Stimulated activated CD4-positive, alpha-beta T cell treated with anti-CD3 and anti-CD28 coated beads, Interleukin-1b, Interleukin-23, amount 100 ng/mL, for 24 hours (primary cell): ENCODE measurements at places on chromosomes 11 and 22.

GRCh38 chr22:37244922-37245722 is 1.1 kb upstream of the RAC2 start:
- DNase-seq: no peak

DNA sequence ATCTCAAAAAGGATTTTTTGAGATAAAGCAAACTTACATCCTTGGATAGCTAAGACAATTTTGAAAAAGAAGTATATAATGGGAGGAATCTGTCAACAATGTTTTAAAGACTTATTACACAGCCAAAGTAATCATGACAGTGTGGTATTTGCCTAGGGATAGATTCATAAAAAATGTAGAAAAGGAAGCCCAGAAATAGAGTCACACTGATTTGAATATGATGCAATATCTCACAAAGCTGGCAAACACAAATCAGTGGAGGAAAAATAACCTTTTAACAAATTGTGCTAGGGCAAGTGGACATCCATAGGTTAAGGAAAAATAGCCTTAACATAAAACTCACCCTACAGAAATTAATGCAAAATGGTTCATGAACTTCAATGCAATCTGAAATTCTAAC is 6.0 kb downstream of the XKR3 start:
- DNase-seq: no peak

- no peak for DNase-seq
Observed at GRCh38 chr22:48245196-48245485, 1482.7 kb downstream of the TBC1D22A start.

GRCh38 chr11:30244265-30244664 is 13.5 kb downstream of the FSHB start:
- no peak for DNase-seq

- no peak for DNase-seq
Observed at GRCh38 chr11:117217141-117218084, 14.5 kb downstream of the PCSK7 start.

DNA sequence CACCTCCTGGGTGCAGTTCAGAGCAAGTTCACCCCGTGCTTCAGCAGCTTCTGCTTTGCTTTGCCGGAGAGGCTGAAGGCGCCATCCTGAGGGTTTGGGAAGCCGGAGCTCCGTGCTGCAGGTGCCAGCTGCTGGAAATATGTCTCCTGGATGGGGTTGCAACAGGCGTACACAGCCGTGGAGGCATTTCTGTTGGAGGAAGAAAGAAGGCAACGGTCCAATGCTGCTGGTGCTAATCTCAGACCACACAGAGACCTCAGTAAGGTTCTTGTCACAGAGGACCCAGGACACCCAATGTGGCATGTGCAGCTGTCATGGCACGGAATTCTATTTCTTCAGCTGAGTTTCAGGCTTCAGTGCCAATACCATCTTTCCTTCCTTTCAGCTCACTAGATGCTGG is 24.2 kb downstream of the ASPHD2 start:
- DNase-seq: no peak

GRCh38 chr11:72439455-72439854 is 5.1 kb upstream of the CLPB start:
- DNase-seq: no peak

DNA sequence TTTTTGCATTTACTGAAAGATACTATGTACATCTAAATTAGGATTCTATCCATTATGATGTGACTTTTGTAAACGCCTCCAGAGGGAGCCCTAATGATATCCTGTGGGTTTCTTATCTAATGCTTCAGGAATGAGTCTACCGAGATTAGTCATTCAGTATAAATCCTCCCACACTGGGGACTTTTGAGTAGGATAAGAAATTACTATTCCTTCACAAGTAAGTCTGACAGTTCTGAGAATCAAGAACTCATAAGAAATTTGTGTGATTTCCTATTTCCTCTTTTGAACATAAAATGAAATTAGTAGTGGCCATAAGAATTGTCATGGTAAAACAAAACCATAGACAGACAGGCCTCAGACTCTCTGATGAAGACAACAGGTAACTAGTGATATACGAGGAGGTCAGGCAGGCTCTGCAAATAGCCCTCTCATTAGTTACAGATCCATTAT is 10.0 kb upstream of the OR5M1 start:
- DNase-seq: no peak

DNA sequence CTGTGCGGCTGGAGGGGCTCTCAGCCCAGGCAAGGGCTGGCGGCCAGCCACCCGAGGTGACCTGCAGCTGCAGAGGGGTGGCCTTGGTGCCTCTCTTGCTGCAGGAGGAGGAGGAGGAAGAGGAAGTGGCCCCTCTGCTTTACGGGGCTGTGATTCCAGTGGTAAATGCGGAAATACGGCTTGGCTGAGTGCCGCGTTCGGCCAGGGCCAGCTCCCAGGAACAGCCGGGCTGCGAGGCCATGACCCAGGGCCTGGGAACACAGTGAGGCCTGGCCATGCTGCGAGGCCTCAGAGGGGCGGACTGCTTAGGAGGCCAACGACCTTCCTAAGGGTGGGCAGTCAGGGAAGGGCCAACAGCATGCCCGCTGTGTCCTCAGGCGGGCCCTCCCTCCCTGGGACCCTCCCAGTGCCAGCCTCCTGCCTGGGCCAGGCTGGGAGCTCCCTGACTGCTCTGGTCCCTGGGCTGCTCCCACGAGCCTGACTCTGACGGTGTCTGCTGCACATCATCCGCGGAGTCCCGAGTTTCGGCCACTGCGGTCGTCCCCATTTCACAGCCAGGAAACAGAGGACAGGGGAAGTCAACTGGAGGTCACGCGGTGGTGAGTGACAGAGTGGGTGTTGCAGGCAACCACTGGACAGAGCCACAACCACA is 20.8 kb upstream of the PPARA start:
- DNase-seq: no peak

- DNase-seq: no peak
Observed at GRCh38 chr22:36816636-36817524, at the start of gene PVALB. Gene PVALB (minus strand): TSS chr22:36817035. CDS start chr22:36817005, 30 bp downstream.

DNA sequence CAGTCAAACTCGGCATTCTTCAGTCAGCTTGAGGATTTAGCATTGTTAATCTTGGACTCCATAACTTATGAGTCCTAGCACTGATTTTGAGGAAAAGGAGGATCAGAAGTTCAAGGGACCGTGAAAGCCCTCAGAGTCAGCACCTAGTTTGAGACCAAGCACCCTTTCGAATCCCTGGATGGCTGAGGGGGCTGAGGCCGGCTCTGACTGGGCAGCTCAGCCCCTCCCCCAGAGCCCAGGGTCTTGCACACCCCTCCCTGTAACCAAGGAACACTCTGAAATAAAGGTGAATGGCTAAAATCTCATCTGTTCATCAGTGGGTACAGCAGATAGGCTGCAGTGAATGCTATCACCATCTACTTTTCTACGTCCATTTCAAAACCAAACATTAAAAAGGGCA is 27.3 kb downstream of the SLC25A18 start:
- no peak for DNase-seq

DNA sequence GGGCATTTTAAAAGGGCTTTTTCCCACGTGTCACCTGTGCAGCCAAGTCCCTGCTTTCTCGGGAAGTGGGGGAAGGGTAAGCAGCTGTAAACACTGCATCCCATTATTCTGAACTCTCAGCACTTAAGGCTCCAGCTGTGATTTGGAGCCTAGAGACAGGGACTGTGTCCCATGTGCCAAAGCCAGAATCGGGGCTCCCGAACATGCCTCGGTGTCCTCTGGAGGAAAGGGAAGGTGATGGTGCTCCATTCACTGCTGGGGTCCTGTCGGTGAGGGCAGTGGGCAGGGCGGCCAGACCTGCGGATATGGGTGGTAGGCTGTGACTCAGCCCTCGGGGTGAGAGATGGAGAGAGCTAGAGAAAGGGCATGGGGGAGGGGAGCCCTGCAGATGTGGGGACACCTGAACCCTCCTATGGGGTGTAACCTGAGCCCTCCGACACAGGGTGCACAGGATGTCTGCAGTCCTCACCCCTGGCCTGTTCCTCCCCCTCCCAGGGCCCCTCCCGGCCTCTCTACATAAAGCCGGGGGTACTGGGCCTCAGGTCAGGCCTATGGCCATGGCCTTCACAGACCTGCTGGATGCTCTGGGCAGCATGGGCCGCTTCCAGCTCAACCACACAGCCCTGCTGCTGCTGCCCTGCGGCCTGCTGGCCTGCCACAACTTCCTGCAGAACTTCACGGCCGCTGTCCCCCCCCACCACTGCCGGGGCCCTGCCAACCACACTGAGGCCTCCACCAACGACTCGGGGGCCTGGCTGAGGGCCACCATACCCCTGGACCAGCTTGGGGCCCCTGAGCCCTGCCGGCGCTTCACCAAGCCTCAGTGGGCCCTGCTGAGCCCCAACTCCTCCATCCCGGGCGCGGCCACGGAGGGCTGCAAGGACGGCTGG is 31.8 kb downstream of the CAPN1 start:
- DNase-seq: no peak

- peak; percentile 98 for DNase-seq
Observed at GRCh38 chr22:42614312-42615091, at the start of gene POLDIP3. Gene POLDIP3 (minus strand): TSS chr22:42614883. CDS start chr22:42614857, 26 bp downstream.

DNA sequence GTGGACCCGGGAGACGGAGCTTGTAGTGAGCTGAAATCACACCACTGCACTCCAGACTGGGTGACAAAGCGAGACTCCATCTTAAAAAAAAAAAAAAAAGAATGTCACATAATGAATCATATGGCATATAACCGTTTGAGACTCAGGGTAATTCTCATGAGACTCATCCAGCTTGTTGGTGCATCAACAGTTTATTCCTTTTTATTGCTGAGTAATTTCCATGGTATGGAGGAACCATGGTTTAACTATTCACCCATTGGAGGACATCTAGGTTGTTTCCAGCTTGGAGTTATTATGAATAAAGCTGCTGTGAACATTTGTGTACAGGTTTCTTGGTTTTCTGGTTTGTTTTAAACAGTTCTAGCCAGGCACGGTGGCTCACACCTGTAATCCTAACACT is 25.3 kb downstream of the PPARA start:
- no peak for DNase-seq

DNA sequence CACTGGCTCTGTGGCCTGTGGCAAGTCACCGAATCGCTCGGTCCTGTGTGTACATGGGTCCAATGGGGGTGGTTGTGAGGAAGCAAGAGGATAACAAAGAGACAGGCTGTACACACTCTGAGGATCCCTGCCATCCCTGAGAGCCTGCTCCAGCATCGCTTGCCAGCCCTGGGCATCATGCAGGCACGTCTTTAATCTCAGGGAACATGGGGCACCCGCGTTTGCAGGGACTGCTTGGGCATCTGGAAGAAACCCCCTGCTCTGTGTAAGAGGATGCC is 1.3 kb upstream of the C1QTNF5 start:
- no peak for DNase-seq

GRCh38 chr22:36467946-36468345 is 13.5 kb downstream of the TXN2 start:
- no peak for DNase-seq

GRCh38 chr11:128029219-128029722 is 558.1 kb downstream of the ETS1 start:
- no peak for DNase-seq

DNA sequence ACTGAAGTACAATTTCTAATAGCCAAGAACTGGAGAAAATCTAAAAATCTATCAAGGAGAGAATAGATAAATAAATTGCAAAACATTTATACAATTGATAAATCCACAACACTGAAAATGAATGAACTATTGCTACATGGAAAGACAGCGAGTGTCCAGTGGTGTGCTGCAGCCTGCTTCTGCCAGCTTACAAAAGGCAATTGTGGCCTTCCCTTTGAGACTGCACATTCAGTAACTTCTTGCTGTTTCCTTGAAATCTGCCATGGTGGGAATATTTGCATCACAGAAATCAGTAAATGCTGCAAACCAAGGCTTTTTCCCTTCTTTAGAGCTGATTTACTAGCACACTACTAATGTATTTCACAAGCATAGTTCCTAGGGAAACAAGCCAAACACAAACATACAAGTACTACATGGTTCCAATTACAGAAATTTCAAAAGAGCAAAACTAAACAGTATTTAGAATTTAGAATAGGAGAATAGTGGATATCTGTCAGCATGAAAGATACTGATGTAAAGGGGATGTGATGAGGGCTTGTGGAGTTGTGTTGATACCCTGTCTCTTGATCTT is 76.9 kb upstream of the TRIM77 start:
- DNase-seq: no peak

- DNase-seq: no peak
Observed at GRCh38 chr22:36136988-36137387, 23.6 kb downstream of the APOL3 start.

DNA sequence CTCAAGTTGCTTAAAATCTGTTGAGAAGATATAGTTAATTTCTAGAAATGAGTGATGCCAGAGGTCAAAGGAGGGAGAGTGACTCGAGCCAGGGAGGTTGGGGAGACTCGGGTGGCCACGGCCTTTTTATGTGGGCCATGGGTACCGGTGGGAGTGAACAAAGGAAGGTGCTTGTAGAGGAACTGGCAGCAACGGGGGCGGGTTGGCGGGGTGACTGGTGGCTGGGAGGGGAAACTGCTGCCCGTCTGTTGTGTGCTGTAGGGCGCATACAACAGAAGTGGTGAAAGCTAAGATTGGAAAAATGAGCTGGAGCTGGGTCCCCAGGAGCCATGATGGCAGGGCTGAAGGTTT is 5.4 kb downstream of the DAGLA start:
- DNase-seq: no peak

DNA sequence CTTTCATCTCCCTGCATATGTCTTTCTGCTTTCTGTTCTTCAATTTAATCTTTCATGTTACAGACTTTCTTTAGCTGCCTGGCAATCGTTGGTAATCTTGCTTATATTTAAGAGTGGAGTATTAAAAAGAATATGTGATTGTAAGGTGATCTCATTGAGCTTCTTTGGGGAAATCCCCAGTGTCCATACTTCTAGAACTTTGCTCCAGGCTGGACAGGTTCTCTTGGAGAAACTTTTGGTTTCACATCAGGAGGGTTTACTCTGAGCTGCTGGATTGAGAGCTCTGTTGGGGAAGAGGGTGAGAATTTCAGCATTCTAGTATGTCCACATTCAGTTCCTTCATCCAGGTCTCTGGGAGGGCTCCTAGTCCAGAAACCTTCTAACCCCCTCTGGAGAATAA is 16.1 kb downstream of the LRRC75B start:
- DNase-seq: no peak

DNA sequence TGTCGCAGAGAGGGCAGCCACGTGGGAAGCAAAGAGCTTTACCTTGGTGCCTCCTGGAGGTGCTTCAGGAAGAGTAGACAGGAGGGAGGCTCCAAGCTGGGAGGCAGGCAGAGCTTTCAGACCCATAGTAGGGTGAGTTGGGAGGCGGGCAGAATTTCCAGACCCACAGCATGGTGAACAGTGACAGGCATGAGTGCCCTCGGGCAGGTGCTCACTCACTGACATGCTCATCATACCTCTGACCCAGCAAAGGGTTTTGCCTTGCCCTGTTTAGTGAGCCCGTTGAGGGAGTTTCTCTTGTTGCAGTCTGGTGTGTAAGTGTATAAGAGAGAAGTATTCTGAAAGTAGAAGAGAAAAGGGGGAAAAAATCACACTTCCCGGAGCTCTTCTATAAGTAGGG is 86.4 kb upstream of the NTM start:
- DNase-seq: no peak

DNA sequence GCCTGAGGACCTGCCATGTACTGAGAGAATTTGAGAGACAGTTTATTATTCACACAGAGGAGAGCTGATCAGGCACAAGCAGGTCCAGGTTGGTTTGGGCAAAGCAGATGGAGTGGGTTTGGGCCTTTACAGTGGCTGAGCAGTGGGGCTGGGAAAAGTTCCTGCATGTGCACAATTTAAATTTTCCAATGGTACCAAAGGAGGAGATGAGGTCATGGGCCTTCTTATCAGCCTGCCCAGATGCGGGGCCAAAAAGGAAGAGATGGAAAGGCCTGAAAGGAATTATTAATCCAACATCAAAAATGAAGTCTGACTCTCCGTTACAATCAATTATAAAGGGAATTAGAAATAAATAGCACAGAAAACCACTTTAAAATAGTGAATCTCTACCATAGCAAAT is 367.6 kb downstream of the TMEM135 start:
- DNase-seq: no peak

GRCh38 chr11:93895106-93895862 is 44.9 kb upstream of the VSTM5 start:
- DNase-seq: no peak
